ENCODE measurements at places on chromosomes 4 and X.

DNA sequence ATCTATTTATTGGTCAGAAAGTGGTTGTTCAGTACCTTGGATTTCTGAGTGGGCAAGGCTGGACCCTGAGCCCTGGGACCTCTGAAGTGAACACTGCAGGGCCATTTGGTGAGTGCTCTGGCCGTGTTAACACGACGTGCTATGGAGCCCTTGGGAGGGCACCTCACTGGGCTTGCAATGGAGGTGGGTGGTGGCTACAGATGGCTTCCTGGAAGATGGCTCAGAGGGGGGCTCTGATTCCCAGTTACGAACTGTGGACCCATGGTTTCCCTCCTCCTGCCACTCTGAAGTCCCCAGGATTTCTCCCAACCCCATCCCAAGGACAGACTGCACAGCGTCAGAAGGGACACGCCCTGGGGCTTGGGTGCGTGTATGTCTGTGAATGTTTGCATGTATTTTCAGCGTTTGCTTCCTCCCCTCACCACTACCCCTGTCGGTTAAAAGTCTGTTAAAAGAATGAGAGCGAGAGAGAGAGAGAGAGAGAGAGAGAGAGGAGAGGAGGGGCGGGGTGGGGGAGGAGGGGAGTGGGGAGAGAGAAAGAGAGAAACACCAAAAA, 3.7 kb upstream of the RHOH start:
- DNase-seq, result no peak

- DNase-seq, result no peak
These were observed 452.0 kb downstream of the SPRY1 start for GRCh38 chr4:123848606-123849005.

DNA sequence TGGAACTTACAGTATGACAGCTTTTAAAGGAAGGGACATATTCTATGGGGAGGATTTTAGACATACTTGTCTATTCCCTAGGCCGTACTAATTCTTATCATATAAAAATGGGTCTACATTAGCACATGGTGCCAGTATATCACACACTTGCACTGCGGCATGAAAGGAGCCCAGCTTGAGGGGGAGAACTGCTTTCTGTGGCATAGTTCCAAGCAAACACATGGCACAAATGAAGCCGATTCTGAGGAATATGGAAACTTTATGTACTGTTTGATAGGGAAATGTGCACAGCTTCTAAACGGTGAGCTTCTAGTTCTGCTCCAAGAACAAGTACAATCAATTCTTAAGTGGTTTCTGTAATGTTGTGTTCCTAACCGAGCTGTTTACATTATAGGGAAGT, 675.6 kb upstream of the FTHL17 start:
- no peak for DNase-seq

- DNase-seq, result no peak
These were observed 37.8 kb downstream of the CYTL1 start for GRCh38 chr4:4981427-4981826.

DNA sequence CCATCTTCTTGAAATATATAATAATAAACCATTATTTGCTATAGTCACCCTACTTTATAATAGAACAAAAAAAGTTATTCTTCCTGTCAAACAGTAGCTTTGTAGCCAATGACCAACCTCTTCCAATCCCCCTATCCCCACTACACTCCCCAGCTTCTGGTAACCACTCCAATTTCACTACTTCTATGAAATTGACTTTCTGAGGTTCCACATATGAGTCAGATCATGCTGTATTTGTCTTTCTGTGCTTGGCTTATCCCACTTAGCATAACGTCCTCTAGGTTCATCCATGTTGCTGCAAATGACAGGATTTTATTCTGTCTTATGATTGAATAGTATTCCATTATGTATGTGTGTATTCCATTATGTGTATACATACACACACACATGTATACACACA, 809.7 kb upstream of the NDST4 start:
- no peak for DNase-seq

GRCh38 chrX:150615356-150615755, 46.9 kb downstream of the MTM1 start:
- DNase-seq, result no peak

DNA sequence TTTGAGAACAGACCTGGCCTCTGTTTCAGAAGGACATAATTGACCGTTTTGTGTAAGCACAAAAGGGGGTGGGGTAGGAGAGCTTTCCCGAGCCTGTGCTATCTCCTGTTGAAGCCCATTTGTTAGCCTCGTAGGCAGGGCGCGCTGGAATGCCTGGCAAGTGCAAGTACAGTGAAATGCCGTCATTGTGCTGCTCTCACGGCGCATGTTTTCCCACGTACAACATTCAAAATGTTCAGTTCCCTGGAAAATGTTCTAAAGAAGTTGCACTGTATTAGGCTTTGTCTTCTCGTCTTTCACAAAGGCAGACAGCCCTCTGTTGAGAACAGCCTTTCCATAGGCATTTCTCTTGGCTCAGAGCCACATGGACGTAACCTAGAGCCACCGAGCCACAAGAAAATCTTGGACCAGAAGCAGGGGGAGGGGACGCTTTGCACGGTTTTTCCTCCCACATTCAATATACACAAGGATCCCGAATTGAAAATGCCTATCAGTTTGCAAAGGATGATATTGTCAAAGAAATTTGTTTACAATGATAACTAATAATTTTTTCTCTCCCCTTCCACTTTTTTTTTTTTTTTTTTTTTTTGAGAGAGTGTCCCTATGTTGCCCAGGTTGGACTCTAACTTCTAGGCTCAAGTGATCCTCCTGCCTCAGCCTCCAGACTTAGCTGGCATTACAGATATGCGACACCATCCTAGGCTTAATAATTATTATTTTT, 54.6 kb upstream of the RAPGEF2 start:
- DNase-seq, result no peak

- peak; percentile 31 for DNase-seq
These were observed at the start of gene IL21 for GRCh38 chr4:122621016-122621507. IL21 (minus strand) TSS chr4:122621066; CDS start chr4:122621011, 55 bp downstream.

DNA sequence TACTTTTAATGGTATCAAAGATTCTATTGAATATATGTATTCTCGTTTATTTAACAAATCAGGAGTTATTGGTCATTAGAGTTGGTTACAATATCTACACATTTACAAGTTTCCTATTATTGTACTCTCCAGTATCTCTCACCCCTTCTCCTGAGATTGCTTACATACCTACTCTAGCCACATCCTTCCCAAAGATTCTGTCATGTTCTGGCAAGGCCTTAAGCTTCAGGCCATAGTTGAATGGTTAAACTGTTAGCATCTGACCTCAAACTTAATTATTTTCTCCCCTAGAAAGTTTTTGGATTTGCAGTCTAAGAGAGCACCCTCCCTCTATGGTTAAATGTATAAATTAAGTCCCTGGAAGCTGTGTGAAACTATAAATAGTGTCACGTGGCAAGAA, 784.2 kb downstream of the GLUD2 start:
- DNase-seq, result no peak

GRCh38 chrX:123525123-123525725, 207.6 kb downstream of the THOC2 start:
- no peak for DNase-seq

- no peak for DNase-seq
These were observed 68.7 kb downstream of the MGST2 start for GRCh38 chr4:139734201-139734874.

- no peak for DNase-seq
These were observed 149.0 kb downstream of the CXXC4 start for GRCh38 chr4:104345598-104346242.

- no peak for DNase-seq
These were observed 62.8 kb downstream of the FAM9B start for GRCh38 chrX:8971116-8971515.

- no peak for DNase-seq
These were observed 111.7 kb downstream of the PTTG2 start for GRCh38 chr4:38071801-38072431.

GRCh38 chrX:42465821-42466220, 312.1 kb downstream of the PPP1R2C start:
- no peak for DNase-seq

- DNase-seq, result no peak
These were observed 90.8 kb downstream of the PSAPL1 start for GRCh38 chr4:7343950-7344349.

- no peak for DNase-seq
These were observed 32.2 kb upstream of the MSL3 start for GRCh38 chrX:11725631-11726442.

- no peak for DNase-seq
These were observed 47.9 kb downstream of the EFNB1 start for GRCh38 chrX:68876731-68877130.

GRCh38 chr4:184293552-184293951, 75.9 kb upstream of the ENPP6 start:
- no peak for DNase-seq

DNA sequence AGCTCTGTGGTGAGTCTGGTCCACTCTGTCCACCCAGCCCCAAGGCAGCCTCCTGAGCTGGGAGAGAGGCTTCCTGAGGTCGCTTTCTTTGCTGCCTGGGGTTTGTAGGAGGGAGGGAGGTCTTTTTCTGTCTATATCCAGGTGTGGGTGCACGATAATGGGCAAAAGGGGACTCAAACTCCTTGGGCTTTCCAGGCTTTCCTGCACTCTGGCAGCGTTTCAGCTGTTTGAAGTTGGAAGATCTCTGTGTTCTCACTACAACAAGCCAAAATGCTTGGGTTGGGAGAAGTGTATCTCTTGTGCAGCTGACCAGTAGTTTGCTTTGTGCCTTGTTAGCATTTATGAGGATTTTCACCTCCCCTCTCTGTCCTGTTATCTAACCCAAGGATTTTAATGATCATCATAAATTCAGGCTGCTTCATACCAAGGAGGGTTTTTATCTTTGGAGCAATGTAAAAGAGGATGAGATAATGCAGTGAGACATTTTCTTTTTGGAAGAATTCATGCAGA, 126.3 kb downstream of the REPS2 start:
- DNase-seq, result no peak

- no peak for DNase-seq
These were observed 105.8 kb downstream of the REPS2 start for GRCh38 chrX:17052210-17052609.

DNA sequence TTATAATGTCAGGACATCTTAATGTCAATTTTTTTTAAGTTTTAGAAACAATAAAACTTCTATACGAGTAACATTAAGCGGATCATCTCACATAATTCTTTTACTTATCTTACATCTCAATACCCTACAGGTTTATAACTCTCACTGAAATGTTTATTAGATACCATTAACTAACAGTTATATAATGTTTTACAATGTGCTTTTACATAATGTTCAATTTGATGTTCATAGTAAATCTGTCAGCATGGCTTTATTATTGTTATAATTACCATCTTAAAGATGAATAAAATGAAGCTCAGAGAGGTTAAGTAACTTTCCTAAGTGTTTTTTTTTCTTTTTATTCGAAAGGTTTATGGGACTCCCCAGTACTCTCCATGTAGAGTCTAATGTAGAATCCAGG, 33.9 kb upstream of the WDFY3 start:
- DNase-seq, result no peak
